ENCODE measurements at places on chromosomes 12 and 14.

DNA sequence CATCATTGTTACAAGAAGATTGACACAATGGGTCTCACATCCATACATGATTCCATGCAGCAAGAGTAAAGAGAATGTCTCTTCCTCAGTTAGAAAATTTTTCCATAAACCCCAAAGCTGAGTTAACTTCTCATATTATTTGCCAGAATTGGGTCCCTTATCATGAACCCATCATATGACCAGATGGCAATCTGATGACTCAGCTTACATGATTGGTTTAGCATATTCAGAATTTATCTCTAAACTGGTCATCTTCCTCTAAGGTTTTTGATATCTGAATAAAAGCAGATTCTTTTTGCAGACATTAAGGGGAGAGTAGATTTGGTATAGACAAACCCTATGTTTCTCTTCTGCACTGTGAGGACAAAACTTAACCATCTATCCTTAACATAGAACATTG, 174.9 kb downstream of the PIK3C2G start:
- DNase-seq = no peak

DNA sequence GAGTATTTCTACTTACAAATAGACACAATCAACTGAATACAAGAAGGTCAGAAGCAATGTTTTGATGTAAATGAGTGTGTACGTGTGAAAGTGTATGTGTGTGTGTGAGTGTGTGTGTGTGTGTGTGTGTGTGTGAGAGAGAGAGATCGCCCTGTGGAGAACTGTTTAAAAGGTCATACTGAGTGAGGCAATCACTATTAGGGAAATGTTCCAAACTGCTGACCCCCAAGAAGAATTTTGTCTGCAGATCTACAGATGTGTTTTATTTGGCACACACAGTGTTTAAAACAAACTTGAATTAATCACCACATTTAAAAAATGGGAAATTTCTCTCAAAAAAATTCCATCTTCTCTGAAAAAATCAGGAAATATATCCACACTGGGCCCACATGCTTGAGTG, 1069.1 kb downstream of the SLC6A15 start:
- DNase-seq = no peak

DNA sequence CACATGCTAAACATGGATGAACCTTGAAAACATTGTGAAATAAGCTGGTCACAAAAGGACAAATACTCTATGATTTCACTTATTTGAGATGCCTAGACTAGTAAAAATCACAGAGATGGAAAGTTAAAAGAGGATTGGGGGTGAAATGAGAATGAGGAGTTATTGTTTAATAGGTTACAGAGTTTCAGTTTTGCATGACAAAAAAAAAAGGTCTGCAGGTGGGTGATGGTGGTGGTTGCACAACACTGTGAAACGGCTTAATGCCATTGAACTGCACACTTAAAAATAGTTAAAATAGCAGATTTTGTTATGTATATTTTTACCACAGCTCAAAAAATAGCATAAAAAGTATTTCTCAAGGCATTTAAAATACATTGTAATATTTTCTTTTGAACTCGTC, 151.9 kb upstream of the NRXN3 start:
- no peak for DNase-seq

DNA sequence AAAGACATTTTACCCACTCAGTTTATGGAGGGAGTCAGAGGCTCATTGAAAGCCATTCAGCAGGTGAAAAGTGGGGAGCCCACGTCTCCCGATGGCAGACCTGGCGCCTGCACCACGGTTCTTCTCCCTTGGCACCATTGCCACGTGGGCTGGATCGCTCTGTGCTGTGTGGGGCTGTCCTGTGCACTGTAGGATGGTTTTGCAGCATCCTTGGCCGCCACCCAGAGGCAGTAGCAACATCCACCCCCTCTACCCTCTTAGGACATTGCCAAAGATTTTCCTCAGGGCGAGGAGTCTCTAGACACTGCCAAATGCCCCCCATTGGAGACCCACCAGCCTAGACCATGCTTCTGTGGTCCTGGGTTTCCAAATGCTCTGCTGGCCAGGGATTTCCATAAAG, 60.2 kb downstream of the SYNE3 start:
- no peak for DNase-seq

DNA sequence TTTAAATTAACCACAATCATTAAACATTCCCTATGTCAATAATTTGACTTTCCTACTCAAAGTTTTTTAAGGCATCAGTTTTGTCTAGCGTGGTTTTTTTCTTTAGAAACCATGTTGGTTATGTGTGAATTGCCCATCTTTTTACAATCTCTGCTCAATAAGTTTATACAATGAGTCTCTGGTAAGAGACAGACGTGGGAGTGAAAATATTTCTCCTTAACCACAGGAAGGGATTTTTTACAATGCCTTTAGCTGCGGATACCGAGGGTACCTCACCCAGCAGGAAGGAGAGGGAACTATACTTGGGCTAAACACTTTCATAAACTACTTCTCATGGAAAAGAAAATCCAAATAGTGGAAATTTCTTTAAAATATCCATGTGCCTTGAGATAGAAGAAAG, 191.4 kb upstream of the BCL2L14 start:
- no peak for DNase-seq

DNA sequence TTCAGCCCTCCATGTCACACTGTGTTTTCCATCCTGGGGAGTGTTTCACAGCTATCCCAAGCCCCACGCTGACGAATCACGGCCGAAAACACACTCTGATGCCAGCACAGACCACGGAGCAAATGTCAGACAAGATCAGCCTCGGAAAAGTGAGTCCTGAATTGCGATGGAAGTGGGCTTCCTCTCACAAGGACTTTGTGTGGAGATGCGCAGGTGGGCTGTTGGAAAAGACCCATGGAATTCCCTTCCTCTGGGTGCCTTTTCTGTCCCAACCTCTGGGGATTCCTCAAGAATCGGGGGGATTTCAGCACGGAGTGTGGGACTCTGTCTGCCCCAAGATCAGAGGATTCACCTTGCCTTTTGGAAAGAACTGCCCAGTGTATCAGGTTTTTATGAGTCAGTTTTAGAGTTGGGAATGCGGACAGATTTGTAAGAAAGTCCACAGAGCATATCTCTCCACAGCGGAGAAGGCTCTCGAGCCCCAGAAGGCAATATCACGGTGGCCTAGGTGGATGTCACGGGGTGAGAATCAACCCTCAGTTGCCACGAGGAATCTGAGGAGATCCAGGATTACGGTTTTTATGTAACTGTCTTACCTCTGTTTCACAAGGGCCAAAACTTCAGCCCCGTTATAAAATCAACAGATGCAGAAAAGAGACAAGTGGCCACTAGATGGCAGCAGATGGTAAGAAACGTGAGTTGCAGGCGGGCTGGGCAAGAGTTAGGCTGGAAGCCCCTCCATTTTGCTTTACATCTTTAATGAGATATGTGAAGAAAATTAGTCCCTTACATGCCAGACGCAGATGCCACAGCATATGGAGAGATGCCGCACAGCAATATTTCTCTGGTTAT, 201.9 kb downstream of the DAD1 start:
- DNase-seq = peak; percentile 70

- no peak for DNase-seq
These were observed 36.2 kb downstream of the VDR start for GRCh38 chr12:47868552-47869031.

- no peak for DNase-seq
These were observed 15.6 kb downstream of the LGR5 start for GRCh38 chr12:71455028-71455737.

DNA sequence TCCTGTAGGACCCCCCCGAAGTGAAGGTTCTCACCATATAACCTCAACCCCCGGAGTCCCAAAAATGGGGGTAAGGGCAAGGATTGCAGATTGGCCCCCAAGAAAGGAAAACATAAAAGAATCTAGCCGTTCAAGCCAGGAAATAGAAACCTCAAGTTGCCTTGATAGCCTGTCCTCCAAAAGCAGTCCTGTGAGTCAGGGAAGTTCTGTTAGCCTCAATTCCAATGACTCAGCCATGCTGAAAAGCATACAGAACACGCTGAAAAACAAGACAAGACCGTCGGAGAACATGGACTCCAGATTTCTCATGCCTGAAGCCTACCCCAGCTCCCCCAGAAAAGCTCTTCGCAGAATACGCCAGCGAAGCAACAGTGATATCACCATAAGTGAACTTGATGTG, 344.2 kb upstream of the RGS6 start:
- DNase-seq = no peak

- no peak for DNase-seq
These were observed 90.9 kb upstream of the MDM1 start for GRCh38 chr12:68422956-68423574.

- DNase-seq = no peak
These were observed 292.3 kb downstream of the FLRT2 start for GRCh38 chr14:85822236-85822635.

DNA sequence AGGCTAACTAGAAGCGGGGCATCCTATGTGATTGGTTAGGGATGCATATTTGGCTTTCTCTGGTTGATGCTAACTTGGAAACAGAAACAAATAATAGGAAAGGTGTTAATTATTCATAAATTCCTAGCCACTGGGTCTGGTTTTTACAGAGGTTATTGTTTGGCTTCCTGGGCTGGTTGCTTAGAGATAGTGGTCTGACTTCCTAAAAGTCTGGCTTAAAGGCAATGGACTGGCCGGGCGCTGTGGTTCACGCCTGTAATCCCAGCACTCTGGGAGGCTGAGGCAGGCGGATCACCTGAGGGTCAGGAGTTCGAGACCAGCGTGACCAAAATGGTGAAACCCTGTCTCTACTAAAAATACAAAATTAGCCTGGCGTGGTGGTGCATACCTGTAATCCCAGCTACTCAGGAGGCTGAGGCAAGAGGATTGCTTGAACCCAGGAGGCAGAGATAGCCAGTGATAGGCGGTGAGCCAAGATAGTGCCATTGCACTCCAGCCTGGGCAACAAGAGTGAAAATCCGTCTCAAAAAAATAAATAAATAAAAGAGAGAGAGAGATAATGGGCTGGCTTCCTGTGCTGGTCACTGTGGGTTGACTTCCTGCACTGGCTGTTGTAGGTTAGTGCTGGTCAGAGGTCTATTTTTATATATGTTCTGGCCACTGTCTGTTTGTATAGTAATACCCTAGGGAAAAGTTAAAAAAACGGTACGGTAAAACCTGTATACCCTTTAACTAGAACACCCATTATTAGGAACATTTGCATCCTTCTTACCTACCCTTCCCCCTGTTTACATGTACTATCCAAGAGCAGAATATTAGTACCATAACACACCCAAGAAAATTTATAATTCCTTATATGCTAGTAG, 24.1 kb downstream of the OR6S1 start:
- no peak for DNase-seq

- DNase-seq = no peak
These were observed 49.7 kb downstream of the NTF3 start for GRCh38 chr12:5481645-5482044.

- DNase-seq = no peak
These were observed 582 bp downstream of the LRRIQ1 start for GRCh38 chr12:85036733-85037132.

DNA sequence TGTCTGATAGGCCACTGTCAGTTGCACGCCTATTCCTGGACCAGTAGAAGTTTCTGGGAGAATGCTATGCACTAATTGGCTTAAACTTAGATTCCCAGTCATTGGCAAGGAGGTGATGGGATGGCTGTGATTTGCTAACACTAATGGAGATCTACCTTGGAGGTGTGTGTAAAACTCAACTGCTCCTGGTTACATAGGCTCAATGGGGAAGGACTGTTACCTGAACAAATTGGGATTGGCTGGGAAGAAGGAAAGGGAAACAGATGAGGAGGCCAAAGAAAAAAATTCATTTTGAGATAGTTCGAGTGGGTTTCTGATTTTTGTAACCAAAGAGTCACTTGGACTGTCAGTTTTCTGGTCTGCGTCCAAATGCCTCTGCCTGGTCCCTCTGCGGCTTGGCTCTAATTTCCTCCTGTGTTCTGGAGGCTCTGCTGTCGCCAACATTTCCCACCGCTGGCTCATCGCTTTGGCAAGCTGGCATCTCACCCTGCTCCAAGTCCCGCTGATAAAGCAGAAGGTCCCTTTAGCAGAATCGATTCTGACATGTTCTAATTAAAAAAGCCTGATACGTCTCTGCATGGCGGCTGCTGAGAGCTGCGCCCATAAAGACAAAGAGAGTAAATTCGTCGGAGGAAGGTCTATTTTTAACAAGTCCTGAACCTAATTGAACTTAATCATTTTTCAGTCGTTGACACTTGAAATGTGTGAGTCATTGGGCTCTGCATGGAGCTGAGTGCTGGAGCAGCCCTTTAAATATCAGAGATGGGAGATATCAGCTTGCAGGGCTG, 2.0 kb upstream of the CCDC63 start:
- DNase-seq = no peak

DNA sequence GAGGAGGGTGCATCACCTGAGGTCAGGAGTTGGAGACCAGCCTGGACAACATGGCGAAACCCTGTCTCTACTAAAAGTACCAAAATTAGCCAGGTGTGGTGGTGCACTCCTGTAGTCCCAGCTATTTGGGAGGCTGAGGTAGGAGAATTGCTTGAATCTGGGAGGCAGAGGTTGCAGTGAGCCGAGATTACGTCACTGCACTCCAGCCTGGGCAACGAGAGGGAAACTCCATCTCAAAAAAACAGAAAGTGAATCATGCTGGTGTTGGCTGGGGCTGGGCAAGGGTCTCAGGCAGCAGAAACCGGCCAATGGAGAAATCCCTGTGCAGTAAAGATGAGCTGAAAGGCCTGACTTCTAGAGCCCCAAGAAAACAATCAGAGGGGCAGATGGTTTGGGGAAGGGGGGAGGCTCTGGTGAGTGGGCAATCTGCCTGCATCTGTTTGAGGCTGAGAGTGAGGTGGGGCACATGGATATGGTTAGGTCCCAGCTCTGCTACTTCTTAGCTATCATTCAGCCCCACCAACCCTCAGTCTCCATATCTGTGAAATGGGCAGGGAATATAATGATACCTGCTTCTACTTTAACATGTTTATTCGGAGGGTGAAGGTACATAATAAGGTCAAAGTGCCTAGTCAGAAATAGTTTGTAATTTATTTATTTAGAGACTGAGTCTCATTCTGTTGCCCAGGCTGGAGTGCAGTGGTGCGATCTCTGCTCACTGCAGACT, 21.3 kb upstream of the COX6A1 start:
- no peak for DNase-seq

Measured in D721Med (cell line).